NCI-H1417 treated with DMSO at 0.1 percent for 48 hours (cell line): ENCODE measurements at places on chromosomes 3 and 15.

DNA sequence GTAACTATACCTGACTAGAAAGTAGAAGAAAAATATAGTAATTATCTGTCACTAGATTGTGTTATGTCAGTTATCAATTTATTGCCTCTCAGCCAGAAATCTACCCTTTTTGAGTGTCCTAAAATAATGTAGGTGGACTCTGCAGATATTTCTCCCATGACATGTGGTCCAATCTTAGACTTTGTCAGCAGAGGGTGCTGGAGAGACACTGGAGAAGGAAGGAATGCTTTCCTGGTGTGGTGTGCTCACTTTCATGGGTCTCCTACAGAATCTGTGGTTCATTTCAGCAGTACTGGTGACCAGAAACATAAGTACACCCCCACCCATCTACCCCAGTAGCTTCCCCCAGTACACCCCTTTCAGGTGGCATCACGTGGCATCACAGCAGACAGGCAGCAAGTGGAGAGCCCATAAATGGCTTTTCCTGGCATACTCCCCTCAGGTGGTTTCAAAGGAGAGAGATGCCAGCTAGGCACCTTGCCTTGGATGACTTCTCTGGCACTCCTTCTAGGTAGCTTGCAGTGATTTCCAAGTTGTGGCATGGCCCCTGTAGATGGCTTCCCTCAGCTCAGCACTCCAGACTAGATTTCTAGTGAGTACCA lies 114.7 kb downstream of the GADL1 start:
- DNase-seq, result no peak

DNA sequence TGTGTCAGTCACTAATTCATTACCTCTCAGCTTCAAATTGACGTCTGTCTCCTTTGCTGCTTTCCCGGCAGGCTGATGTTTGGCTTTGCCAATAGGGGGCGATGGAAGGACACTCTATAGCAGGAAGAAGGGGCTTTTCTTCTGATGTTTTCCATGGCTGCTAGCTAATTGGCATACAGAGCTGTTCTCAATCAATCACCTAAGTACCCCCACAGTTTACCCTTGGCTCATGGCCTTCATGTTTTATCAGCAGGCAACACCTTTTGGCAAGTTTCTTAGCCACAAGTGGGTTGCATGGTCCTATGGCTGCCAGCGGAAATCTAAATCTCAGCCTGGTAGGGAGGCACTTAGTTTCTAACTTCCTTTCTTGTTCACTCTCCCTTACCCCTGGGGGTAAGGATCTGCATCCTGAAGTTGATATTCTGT lies 45.0 kb downstream of the ESYT3 start:
- DNase-seq, result peak; percentile 7

DNA sequence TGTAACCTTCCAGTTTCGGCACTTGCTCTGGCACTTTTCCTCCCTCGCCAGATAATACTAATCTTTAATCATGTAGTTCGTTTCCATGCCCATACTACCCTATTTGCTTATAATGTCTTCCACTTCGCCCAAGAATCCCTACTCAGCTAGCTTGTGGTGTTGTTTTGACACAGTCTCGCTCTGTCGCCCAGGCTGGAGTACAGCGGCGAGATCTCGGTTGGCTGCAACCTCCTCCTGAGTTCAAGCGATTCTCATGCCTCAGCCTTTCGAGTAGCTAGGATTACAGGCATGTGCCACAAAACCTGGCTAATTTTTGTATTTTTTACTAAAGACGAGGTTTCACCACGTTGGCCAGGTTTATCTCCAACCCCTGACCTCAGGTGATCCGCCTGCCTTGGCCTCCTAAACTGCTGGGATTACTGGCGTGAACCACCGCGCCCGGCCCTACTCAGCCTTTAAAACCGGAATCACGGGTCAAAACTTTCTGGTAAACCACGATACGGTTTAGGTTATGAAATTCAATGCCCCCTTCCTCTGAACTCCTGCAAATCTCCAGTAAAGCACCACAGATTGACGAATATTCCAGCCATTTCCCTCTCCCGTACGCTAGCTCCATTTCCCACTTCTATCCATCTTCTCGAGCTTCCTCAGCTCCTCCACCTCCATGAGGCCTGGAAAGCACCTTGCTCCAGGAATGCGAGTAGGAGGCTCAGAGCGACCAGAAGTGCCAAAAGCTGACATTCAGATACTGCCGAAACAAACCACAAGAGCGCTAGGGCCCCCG lies 878 bp upstream of the RAD51 start:
- no peak for DNase-seq

- no peak for DNase-seq
These were observed 22.0 kb downstream of the ZNF710 start for GRCh38 chr15:90022905-90023700.

DNA sequence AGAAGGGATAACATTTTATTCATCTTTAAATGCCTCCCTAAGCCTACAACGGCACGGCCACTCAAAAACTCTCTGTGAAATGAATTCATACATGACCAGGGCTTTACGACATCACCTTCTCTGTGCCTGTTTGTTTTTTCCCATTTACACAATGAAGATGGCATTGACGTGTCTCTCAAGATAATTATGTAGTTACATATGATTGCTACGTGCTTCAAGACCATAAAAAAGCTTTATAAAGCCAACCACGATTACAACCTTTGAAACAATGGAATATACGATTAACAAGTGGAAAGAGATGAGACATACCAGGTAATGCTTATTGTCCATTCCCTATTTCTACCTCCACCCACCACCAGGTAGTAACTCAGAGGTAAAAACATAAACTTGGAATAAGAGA lies 168.4 kb downstream of the P3H2 start:
- DNase-seq, result no peak

GRCh38 chr3:49716169-49716568 lies 3.3 kb downstream of the AMIGO3 start:
- DNase-seq, result no peak

GRCh38 chr3:136626493-136626892 lies 125.7 kb downstream of the STAG1 start:
- no peak for DNase-seq

DNA sequence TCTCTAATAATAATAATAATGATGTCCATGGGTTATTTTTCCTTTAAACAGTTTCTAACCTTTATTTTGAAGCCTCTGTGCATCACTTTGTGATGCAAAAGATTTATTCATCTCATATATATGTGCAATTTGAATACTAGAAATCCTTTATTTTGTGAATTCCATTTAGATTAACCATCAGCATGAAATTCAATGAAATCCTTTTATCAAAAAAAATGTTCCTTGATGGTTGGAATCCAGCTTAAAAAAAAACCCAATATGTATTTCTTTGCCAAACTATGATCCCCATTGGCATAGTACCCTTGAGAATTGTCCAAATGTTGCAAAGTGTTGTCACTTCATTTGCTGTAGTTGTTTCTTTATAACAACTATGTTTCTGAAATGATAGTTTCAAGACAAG lies 7.4 kb downstream of the TBC1D23 start:
- DNase-seq, result no peak

GRCh38 chr3:159252772-159253384 lies 451.0 kb downstream of the MFSD1 start:
- DNase-seq, result peak; percentile 6

- DNase-seq, result peak; percentile 17
These were observed at the start of gene MCF2L2 for GRCh38 chr3:183428447-183429211. MCF2L2 (minus strand) TSS chr3:183428619; CDS start chr3:183427977, 642 bp downstream.

- no peak for DNase-seq
These were observed 321.8 kb downstream of the CTNNB1 start for GRCh38 chr3:41521010-41521655.

GRCh38 chr3:94285872-94286271 lies 223.0 kb downstream of the NSUN3 start:
- DNase-seq, result no peak

GRCh38 chr3:125108833-125109535 lies 53.2 kb upstream of the HEG1 start:
- DNase-seq, result no peak

DNA sequence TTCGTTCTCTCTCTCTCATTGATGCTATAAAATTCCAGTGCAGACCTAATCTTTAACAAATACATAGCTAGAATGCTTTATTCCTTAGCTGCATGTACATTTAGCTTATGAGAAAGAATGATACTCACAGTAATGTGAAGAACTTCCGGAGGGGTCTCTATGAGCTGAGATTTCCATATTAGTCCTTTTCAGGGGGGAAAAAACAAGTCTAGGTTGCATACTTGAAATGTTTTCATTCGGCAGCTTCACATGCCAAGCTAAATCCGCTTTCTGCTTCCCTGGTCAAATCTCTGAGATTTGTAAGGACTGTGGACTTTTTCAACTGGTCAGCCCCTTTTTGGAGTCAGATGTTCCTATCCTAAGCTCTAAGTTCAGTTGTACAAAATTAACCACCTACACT lies 111.5 kb upstream of the COL8A1 start:
- DNase-seq, result no peak

DNA sequence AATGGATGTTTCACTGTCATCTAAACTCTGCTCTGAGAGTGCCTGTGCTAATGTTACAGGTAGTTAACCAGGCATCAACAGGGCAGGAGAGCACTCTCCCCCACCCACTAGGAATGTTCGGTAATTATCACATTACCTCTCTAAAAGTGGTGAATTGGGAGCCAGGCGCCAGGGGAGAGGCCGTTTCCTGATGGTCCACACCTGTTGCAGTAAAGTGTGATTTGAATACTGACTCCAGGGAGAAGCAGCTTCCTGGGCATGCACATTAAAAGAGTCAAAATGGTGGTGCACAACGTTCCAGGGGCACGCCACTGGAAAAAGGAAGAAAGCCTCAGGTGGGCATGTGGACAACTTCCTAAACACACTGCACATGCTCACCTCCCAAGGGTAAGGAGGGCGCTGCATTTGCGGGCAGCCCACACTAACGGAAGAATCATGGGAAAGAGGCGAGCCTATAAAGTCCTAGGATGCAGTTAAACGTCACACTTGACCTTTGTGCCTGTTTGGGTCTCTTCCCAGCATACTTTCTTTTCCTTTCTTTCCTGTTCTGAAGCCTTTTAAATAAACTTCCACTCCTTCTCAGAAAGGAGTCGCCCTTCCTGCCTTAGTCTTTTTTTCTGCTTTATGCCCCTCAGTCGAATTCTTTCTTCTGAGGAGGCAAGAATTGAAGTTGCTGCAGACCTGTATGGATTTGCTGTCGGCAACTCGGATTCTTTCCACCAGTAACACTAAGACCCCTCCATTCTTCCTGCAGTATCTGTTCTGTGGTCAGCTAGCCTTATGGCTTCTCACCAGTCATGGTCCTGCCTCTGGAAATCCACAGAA lies 28.9 kb upstream of the GPD1L start:
- peak; percentile 1 for DNase-seq

GRCh38 chr3:137987723-137988122 lies 22.2 kb upstream of the CLDN18 start:
- no peak for DNase-seq

DNA sequence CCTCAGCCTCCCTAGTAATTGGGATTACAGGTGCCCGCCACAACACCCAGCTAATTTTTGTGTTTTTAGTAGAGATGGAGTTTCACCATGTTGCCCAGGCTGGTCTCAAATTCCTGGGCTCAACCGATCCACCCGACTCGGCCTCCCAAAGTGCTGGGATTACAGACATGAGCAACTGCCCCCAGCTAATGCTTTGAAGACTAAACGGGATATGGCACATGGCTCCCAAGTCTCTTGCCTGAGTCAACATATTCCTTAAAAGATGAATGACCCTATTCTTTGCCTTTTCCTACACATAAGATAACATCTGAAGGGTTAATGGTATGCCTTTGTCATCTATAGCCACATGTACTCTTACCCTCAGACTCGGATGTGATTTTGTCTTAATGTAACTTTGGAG lies 38.4 kb upstream of the NEDD4 start:
- no peak for DNase-seq

DNA sequence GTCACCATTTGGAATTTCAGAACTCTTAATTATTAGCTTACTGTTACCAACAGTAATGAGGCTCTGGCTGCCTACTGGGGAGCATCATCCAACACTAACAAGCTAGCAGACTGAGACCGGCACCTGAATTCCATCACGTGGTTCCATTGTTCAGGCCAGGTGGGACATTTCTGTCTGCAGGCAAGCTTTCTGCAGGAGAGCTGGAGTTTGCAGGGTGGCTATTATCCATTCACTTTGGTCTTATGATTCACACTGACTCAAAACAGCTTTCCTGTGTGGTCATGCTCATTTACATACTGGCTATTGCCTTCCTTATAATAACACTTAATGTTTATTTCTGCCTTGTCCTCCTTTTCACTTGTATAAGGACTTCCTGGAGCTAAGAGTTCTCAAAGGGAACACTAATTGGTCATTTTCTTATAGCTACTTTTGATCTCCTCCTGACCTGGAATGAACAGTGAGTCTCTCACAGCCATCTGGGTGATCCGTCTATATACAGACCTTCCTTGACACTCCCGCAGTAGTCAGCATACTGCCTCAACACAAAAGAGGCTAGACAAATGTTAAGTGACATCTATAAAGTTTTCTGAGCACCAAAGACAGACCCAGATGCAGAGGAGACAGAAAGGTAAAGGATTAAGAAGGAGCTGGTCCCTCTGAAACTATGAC lies 695.4 kb downstream of the FHIT start:
- DNase-seq, result no peak
